B cell (primary cell): ENCODE measurements at places on chromosomes 13 and 19. TPM values are rescaled to one million over a fixed set of nuclear protein-coding genes. Genes with fewer than 3 reads are reported as not detected.

DNA sequence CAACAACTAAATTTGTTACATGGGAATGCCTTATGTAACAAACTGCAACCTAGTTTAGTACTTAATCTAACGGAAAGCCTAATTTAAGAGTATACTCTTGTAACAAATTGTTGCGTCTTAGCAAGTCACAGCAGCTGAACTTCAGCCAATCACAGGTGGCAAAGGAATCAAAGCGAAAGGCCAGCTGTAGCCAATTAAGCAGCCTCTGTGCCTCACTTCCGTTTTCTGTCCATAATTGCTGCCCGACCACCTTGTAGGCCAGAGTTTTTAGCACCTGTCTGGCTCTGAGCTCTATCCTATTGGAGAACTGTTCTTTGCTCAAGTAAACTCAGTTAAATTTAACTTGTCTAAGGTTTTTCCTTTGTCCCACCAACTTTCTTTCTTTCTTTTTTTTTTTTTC, 18.1 kb upstream of the HSPH1 start:
- no peak for DNase-seq
- no peaks in the 10 kb centered on the region for H3K4me1 ChIP-seq
- H3K4me3 ChIP-seq = no peak overlapping the region
- no peaks in the 10 kb centered on the region for H3K27me3 ChIP-seq

DNA sequence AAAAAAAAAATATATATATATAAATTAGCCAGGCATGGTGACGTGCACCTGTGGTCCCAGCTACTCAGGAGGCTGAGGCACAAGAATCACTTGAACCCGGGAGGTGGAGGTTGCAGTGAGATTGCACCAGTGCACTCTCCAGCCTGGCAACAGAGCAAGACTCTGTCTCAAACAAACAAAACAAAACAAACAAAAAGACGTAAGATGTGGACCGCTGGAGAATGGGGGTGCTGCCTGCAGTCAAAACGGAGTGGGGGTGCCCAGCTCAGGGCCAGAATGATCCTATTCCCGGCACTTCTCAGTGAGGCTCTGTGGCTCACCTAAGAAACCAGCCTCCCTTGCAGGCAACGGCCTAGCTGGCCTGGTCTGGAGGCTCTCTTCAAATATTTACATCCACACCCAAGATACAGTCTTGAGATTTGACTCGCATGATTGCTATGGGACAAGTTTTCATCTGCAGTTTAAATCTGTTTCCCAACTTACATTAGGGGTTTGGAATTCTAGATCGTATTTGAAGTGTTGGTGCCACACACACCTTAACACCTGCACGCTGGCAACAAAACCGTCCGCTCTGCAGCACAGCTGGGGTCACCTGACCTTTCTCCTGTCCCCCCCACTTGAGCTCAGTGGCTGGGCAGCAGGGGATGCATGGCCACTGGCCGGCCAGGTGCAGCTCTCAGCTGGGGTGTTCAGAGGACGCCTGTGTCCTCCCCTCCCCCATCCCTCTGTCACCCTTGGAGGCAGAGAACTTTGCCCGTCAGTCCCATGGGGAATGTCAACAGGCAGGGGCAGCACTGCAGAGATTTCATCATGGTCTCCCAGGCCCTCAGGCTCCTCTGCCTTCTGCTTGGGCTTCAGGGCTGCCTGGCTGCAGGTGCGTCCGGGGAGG, at the start of gene F7:
Gene F7 (plus strand): TSS at position 760 of the 889 bp plus-strand sequence. CDS start 51 bp downstream, at position 811.
- no peaks in the 10 kb centered on the region for H3K4me1 ChIP-seq
- DNase-seq = no peak
- H3K36me3 ChIP-seq = no peaks in the 10 kb centered on the region
- H3K4me3 ChIP-seq = no peak within 1 kb of the TSS
- H3K27me3 ChIP-seq = no peaks in the 10 kb centered on the region

DNA sequence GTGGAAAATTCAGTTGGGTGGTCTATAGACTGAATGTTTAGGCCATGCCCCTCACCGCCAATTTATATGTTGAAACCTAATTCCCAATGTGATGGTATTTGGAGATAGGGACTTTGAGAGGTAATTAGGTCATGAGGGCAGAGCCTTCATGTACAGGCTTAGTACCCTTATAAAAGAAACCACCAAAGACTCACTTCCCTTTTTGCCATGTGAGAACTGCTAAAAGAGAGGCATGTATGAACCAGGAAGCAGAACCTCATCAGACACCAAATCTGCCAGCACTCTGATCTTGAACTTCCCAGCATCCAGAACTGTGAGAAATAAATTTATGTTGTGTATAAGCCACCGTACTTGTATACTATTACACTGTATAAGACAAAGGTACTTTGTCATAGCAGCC, 40.6 kb downstream of the UQCRFS1 start:
- DNase-seq = no peak
- no peaks in the 10 kb centered on the region for H3K4me1 ChIP-seq
- H3K27me3 ChIP-seq = no peaks in the 10 kb centered on the region
- no peak overlapping the region for H3K27ac ChIP-seq

NMRK2 gene
- not detected in 2 replicates for total RNA-seq

FBXO27 gene
- total RNA-seq = 0.12 TPM in 1 of 2 replicates, not detected in the other

LILRA6 gene
- not detected in 2 replicates for total RNA-seq
